Neural progenitor cell (in vitro differentiated cells): ENCODE measurements at places on chromosomes 3 and 15.

GRCh38 chr3:52971895-52972294 lies 74.0 kb downstream of the SFMBT1 start:
- no peak for DNase-seq

GRCh38 chr3:18428036-18428435 lies 2.9 kb upstream of the SATB1 start:
- peak; percentile 19 for DNase-seq

DNA sequence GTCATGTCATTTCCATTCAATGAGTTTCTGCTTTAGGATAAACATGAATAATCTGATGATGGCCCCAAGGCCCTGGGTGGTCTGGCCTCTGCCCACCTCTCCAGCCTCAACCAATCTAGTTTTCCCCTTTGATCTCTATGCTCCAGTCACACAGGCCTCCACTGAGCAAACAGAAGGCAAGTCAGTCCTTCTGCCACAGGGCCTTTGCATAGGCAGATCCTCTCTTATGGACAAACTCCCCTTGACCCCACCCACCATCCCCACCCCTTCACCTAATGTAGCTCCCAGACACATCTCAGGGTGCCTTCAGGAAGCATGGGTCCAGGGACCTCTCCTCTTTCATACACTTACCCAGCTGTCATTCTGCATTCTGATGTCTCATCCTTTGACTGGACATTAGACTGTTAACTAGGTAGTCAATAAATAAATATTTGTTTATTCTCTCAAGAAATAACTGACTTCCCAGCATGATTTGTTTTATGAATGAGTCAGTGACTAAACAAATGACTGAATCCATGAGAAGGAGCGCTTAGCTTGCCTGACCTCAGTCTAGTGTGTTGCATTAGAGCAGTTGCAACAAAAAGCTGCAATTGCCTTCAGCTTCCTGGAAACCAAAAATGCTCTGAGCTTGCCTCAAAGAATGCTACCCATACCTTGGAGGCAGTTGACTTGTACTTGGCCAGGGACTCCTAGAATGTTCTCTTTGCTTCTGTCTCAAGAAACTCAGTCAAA lies 386.6 kb upstream of the WNT5A start:
- no peak for DNase-seq

DNA sequence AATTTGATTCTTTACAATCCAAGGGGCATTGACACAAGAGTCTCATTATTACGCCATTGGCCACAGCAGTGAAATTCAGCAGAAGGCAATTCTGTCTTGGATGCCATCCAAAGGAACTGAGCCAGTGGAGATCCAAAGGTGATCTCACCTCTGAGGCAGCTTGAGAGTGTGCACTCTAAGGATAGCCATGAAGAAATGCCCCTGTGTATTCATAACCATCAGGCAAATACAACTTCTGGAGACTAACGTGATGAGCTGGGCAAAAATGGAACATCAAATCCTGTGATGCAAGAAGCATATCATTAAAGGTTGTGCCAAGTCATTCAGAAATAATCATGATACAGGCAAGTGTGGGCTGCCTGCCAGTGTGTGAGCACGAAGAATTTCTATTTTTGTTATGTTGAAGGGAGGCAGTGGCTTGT lies 41.4 kb downstream of the ROBO2 start:
- no peak for DNase-seq

GRCh38 chr3:5309171-5309570 lies 121.7 kb downstream of the EDEM1 start:
- no peak for DNase-seq

GRCh38 chr15:100597862-100598261 lies 4.1 kb downstream of the LINS1 start:
- DNase-seq = no peak

DNA sequence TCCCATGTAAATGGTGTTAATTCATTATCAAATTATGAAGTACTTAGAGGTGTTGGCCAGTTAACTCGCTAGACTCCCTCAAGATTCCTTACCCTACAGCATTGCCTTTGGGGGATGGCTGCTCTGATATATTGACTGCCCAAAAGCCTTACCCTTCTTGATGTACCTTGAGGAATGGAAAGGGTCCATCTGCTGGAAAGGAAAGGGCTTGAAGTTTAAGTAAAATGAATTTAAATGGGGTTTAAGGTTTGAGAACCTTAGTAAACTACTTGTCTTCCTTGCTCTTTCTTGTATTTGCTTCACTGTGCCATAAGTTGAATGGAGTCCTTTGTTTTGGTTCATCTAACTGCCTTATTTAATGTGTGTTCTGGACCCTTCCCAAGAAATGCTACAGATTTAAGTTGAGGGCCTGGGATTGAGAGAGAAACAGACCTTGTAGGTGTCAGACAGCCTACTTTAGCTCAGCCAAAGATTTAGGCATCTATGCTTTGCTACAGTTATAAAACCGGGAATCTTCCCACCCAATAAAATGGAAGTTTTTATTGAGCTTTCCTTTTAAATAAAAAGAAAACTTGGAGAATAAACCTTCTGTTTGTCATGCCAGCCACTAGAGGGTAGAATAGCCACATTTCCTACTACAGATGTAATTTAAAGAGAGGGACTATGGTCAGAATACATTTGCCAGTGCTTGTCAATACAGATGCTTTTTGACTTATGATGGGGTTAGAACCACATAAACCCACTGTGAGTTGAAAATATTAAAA lies 25.3 kb downstream of the CMSS1 start:
- peak; percentile 41 for DNase-seq

GRCh38 chr3:138942861-138943623 lies 3.9 kb downstream of the FOXL2 start:
- DNase-seq = peak; percentile 67

GRCh38 chr3:64022451-64023186 lies 675 bp downstream of the PSMD6 start:
- no peak for DNase-seq

DNA sequence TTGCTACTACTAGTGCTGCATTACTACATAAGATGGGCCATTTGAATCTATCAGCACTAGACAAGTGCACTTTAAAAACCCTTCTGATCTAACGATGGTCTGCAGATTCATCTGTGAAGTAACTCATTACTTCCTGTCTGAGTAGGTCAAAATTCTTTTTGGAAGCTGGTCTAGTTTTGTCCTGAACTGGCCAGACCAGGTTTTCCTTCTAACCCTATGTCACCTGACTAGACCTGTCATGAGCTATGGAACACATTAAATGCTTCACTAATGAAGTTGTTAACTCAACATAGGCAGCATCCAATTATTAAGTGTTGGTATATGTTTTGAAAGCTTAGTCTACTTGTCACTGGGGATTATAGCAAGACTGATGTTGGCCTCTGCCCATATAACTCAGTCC lies 10.1 kb upstream of the RBM5 start:
- no peak for DNase-seq

- no peak for DNase-seq
These were observed 14.6 kb upstream of the ATP10A start for GRCh38 chr15:25877681-25878080.

DNA sequence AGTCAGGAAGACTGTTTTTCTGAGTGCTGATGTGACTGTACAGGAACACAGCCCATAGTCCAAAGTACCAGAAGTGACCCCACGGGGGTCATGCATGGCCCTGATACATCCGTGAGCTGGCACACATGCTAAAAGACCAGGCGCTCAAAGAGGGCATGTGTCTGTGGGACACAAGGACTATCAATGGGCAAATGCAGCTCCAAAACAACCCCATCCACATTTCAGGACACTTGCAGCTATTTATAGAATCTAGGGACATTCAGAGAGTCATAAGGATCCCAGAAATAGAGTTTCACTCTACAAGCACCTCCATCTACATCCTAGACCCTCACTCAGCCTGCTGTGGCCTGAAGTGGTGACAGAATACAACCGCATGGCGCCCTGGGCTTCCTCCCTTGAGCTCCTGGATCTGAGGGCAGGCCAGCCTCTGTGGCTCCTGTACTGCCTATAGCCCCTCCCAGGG lies 17.0 kb downstream of the SLC25A20 start:
- DNase-seq = no peak

DNA sequence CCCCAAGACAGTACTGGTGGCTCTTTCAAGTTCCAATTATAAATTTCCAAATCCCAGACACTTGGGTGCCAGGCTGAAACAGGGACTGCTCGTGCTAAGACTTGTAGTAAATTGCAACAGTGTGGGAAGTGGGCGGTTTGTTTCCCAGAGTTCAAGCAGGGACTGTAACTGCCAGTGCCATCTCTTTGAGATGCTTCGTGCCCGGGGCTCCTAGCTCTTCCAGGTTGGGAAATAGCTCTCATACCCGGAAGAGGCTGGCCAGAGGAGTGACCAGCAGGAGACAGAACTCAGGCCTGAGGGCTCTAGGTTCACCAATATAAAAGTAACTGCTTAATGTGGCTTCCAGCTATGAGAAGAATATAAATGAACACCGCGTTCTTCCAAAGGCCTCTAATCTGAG lies 54.0 kb upstream of the NEO1 start:
- no peak for DNase-seq

- DNase-seq = peak; percentile 60
These were observed 2.7 kb upstream of the ISL2 start for GRCh38 chr15:76333720-76334437.
